Activated CD8-positive, alpha-beta memory T cell treated with anti-CD3 and anti-CD28 coated beads, Interleukin-2, amount 10 ng/mL, durations not matched to agents 7 days and 5 days (primary cell): ENCODE measurements at places on chromosomes 16 and 17. TPM values are rescaled to one million over a fixed set of nuclear protein-coding genes. Genes with fewer than 3 reads are reported as not detected.

The TBC1D3G gene
- not detected for total RNA-seq

The GEMIN4 gene
- 40.8 TPM for total RNA-seq

The C17orf50 gene
- not detected for total RNA-seq

The STAT5A gene
- total RNA-seq, result 118 TPM

The NPIPB9 gene
- total RNA-seq, result 2.6 TPM

GRCh38 chr17:63587770-63588169, 12.9 kb upstream of the TACO1 start:
- no peak for DNase-seq

- no peak for DNase-seq
Observed at GRCh38 chr16:52721331-52721730, 174.4 kb upstream of the TOX3 start.

DNA sequence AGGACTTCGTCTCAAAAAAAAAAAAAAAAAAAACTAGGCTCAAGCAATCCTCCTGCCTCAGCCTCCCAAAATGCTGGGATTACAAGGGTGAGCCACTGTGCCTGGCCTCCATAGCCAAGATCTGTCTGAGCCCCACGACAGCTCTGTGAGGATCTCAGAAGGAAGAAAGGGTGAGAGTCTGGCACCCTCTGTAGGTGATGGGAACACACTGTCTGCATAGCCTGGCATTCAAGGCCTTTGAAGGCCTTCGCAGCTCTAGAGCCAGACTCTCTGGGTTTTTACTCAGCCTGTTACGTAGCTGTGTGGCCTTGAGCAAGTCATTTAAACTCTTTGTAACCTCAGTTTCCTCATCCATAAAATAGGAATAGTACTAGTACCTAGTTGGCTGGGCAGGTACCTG, 6.3 kb upstream of the XPO6 start:
- peak; percentile 73 for DNase-seq

DNA sequence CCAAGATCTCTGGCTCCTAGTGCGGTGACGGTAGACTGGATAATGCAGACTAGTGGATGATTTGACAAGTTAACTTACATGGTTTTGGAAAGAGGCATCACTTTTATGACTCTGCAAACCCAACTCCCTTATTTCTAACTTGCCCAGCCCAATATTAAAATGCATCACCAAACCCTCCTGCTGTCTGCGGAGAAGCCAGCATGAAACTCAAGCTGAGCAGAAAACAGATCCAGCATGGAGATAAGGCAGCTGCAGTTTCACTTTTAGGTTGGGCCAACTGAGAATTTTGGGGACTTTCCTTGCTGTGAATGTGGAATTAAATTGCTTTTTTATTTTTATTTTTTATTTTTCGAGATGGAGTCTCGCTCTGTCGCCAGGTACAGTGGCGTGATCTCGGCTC, 27.8 kb downstream of the CDH1 start:
- peak; percentile 52 for DNase-seq

GRCh38 chr16:75475420-75475847, 10.9 kb upstream of the TMEM170A start:
- DNase-seq, result no peak

DNA sequence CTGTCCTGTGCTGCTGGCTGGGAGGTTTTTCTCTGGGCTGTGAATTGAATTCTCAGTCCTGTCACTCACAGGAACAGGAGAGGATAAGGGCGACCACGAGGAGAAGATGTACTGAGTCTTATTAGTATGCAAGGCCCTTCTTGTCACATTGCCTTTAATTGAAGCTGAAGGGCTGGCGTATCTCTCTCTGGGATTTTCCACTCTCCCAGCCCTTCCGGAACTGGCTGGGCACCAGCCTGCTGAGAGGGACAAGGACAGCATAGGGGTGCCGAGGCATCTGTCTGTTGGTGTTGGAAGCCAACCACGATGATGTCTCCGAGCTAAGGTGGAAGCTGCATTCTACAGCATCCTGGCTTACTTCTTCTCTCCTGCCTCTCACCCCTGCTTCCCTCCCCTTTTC, 33.2 kb downstream of the GPRC5B start:
- DNase-seq, result no peak

DNA sequence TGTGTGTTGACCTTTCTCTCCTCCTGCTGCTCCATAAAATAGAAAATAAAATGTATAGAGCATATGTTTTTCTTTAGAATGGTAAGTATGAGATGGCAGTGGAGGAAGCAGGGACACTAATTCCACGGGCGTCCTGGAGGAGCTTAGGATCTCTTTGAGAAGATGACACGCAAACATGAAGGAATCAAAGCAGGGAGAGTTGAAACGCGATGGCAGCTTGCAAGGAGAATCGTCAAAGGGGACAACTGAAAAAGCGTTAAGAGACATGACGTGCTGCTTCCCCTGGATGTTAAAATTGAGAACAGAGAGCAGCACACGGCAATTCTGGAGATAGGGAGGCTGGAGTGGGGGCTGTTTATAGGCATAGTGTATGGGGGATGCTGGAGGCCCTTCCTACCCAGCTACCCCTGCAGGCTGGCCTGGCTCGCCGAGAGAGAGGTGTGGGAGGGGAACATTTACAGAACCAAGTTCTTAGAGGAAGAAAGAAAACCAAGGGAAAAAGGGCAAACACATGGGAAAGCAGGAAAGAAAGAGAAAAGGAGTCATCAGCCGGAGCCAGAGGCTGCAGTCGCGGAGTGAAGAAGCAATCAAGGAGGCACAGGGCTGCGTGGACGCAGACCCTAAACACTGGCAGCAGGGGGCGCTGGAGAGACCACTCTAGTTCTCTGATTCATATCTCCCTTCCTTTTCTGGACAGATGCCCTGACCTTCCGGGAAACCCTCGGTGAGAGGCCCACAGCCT, 55.8 kb downstream of the MYH13 start:
- DNase-seq, result peak; percentile 57

DNA sequence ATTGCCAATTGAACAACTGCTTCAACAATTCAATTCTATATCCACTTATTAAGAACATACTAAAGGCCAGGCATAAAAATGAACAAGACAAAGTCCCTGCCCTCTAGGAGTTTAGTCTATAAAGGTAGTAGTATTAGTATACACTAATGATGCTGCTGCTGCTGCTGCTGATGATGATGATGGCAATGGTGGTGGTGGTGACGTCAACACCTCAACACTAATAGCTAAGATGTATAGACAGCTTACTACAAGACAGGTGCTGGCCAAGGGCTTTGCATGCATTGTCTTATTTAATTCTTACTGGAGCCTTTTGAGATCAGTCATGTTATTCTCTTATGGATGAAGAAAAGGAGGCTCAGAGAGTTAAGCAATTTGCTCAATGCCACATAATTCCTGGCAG, 164.4 kb upstream of the ASIC2 start:
- no peak for DNase-seq
